ENCODE measurements at places on chromosomes 13 and 19. TPM values are rescaled to one million over a fixed set of nuclear protein-coding genes. Genes with fewer than 3 reads are reported as not detected.

Gene PRTN3
- total RNA-seq: 0.62 TPM

Gene ZNF132
- total RNA-seq: 5.4 TPM

Gene SELENOV
- total RNA-seq: not detected

Gene ZBTB7A
- 29.9 TPM for total RNA-seq

Gene CAMSAP3
- not detected for total RNA-seq

Gene C19orf81
- total RNA-seq: 2.1 TPM

- DNase-seq: no peak
Measured at GRCh38 chr13:89205856-89206520, 1534.8 kb downstream of the SLITRK5 start.

- DNase-seq: no peak
Measured at GRCh38 chr19:53466726-53467484, 628 bp upstream of the ZNF813 start.

DNA sequence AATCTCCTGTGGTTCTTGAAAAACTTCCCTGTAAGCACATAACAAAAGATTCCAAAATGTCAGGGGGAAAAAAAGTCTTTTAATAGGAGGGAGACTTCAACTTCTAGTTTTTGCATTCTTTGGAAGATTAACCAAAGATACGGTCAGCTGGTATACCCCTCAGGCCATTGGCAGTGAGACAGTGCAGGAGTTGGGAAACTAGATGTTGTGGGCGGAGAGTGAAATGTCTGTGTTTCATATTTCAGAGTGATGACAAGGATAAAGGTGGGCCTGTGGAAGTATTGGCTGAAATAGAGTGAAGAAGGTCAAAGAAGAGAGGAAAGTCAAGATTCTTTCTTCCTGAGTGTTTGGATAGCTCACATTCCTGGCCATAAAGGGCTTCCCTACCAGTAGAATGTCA lies 40.8 kb downstream of the CYP2B6 start:
- DNase-seq: no peak

DNA sequence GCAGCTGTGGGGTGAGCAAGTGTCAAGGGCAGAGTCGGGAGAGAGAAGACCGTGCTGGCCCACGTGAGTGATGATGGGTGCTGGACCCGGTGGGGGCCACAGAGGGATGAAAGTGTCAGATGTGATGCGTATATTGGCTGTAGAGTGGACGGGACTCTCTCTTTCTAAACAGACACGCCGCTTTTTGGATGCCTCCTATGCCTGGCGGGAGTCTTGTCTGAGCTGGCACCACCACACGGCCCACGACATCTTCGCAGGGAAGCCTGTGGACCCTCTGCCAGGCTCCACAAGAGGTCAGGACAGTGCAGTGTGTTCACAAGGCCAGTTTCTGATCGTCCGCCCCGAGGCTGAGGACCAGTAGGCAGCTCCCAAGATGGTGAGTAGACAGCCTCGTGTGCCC lies 12.9 kb upstream of the MRI1 start:
- DNase-seq: no peak

DNA sequence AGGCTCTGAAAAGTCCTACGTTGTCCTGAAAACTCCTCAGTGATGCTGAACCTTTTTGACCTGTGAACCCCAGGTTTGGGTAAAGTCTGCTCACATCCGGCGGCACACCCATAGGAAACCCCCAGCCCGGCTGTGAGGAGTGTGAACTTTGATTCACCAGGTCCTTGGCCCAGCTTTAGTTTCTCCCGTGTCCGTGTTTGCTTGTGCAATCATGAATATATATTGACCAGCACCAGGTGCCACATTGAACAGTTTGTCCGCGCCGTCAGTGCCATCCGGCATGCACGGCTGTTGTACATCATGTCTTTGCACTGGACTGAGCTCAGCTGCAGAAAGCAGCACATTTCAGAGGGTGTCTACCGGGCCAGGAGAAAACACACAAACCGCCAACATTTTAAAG lies 45.3 kb downstream of the NFIC start:
- DNase-seq: no peak

GRCh38 chr13:68350554-68350953 lies 1120.4 kb upstream of the PCDH9 start:
- no peak for DNase-seq

- no peak for DNase-seq
Measured at GRCh38 chr19:57288373-57288772, 8.1 kb downstream of the ZNF460 start.

- DNase-seq: peak; percentile 95
Measured at GRCh38 chr19:39397360-39398296, 6.5 kb downstream of the MED29 start.

- DNase-seq: no peak
Measured at GRCh38 chr13:29752175-29752574, 98.2 kb downstream of the UBL3 start.

DNA sequence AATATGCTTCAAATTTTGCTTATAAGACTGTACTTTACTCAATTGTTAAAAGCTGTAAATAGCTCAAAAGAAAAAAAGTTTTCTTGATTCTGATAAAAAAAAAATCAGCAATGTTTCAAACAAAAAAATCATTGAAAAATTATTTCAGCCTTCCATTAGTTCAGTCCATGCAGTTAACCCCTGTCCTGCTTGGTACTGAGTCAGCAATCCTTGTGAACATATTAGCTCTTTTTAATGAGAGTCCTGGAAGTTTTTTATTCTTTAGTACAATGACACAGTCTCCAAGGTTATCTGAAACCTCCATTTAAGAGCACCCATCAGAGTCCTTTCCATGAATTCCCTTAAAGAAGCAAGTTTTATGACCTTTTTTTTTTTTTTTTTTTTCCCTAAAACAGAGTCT lies 21.4 kb upstream of the KBTBD6 start:
- no peak for DNase-seq

DNA sequence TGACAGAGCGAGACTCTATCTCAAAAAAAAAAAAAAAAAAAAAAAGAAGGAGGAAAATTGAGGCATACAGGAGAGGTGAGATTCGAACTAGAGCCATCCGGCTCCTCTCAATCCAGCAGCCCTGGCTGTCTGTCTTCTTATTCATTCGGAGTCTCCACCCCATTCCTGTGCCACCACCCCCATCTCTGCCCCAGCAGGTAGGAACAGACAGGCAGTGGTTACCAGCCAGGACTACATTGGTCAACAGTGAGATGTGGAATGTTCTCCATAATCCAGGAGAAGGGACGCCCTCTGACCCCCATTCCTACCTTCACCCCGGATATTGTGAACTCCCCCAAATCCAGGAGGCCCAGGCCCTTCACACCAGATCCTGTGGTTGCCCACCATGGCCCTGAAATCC lies 6.6 kb upstream of the S1PR2 start:
- no peak for DNase-seq

GRCh38 chr19:3285647-3286176 lies 61.3 kb downstream of the CELF5 start:
- no peak for DNase-seq

GRCh38 chr13:79090552-79091124 lies 315.4 kb downstream of the RBM26 start:
- DNase-seq: no peak

GRCh38 chr19:743168-743687 lies 7.7 kb upstream of the MISP start:
- no peak for DNase-seq
